GM13976 (cell line): ENCODE measurements at places on chromosomes 6 and 20.

GRCh38 chr20:61436283-61436666 is 184.2 kb downstream of the CDH4 start:
- DNase-seq: no peak

DNA sequence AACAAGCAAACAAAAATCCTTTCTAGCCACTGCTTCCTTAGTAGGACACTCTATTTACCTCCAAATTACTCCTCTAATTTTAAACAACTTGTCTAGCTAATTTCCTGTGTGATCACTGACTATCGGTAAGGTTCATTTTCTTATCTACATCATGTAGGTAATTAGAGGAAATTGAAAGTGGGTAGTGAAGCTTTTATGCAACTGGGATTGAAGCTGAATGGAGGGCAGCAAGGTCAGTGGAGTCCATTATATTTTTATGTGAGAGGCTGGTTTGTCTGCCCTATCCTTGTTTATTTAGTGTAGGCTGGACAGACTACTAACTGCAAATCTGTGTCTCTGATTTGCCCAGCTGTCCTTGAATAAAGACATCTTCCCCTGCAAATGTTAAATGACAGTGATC is 88.5 kb upstream of the SIM1 start:
- DNase-seq: no peak

GRCh38 chr6:149335924-149336608 is 18.6 kb downstream of the TAB2 start:
- DNase-seq: no peak

DNA sequence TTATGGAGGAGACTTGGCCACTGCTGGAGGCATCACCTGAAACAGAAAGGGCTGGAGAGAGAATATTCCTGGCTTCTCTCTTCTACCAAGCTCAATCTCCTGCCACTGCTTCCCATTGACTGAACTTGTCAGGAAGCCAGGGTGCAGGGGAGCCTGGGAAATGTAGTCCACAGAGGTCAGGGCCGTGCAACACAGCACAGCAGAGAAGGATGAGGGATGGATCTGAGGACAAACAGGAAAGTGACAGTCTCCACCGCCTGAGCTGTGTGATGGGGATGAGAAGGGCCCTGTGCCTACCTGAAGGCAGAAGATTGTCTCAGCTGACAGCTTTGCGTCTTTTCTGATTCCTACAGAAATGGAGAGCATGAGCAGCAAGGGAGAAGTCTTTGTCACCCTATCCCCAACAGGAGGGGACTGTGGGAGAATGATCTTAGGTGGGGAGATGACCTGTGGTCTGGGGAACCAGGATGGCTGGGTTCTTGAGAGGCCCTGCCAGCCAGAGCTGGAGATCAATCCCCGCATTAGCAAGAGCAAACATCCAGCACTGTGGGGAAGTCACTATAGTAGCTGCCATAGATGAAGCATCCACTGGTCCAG is 114.2 kb downstream of the SNX5 start:
- no peak for DNase-seq

DNA sequence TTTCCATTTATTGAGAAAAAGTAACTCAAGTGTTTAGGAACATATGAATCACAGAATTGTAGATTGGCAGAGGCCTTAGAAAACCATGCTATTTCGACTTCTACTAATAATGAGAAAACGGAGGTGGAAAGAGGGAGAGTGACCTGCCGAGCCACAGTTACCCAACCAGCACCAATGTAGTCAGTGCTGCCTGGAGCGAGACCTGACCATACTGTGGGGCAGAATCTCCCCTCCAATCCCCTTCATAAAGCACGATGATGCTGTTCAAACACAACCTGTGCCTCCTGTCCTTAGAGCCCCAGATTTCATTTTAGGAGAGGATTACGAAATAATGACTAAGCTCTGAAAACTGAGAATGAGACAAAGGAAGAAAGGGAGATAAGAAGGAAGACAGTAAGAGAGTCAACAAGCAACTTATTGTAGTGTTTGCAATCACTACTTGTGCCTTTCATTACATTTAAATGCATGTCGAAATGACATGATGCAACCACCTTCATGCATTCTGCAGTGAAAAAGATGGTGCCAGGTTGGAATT is 70.6 kb downstream of the ATXN1 start:
- peak; percentile 43 for DNase-seq

DNA sequence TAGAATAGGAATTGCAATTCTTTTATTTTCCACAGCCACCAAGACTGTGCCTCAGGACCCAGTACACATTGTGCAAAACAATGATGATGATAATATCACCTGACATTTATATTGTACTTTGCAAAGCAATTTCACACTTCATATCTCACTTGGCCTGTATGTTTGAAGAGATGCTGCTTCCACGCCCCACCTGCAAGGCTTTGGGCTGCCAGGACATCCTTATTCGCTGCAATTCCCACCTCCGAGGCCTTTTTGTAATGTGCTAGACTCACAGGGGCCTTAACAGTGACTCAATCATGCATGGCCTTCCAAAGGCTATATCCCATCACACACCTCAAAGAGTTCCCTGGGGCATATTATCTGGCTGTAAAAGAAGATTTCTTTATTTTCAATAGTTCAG is 200.9 kb downstream of the MYLK4 start:
- DNase-seq: no peak
